AG09319 (cell line): ENCODE measurements at places on chromosomes 1 and 21.

DNA sequence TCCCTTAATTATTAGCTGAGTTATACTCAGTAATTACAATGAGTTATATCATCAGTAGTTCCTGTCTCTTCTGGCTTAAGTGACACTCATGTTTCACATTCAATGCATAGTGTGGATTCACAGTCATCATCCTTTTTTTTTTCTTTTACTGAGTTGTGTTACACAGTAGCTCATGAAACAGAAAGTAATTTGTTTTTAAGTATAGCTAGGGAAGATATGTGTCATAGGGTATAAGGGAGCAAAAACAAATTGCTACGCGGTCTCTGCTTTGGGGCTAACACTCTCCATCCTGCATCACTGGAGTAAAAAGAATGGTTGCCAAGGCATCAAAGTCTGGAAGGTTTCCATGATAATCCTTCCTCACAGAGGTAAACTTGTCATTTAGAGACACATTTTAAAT lies 971.7 kb upstream of the NCAM2 start:
- DNase-seq = no peak

DNA sequence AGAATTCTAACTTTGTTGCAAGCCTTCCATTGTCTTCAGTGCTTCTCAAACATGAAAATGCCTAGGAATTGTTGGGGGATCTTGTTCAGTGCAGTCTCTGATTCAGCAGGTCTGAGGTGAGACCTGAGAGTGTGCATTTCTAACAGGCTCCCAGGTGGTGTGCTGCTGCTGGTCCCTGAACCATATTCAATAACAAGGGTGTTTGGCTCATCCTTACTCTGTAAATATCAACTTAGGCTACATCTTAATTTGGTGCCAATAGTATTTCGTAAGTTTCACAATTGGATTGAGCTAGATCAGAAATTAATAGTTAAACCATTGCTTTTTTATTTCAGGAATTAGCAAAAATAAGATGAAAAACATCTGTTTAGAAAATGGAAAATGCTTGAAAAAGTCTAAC lies 59.1 kb upstream of the GPR88 start:
- DNase-seq = no peak

GRCh38 chr1:51445351-51446090 lies 73.5 kb downstream of the EPS15 start:
- peak; percentile 38 for DNase-seq

DNA sequence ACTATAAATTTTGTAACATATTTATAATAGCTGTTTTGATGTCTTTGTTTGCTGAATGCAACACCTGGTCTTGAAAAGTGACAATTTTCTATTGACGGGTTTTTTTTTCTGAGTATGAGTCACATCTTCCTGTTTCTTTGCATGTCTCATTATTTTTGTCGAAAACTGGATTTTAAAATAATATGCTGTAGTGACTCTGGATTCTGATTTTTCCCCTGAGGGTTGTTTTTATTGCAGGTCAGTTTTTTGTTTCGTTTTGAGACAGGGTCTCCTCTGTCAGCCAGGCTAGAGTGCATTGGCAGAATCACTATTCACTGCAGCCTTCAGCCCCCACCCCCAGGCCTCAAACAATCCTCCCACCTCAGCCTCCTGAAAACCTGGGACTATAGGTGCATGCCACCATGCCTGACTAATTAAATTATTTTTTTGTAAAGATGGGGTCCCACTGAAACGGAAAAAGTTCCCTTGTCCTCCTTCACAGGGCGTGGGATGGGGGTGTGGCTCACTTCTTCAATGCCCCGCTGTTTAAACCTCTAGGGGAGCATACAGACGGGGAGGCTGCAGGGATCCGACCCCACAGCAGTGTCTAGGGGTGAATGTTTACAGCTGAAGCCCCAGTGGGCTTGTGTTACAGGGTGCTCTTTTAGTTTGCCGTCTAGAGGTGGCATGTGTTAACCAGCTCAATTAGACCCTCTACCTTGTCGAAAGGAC lies 11.3 kb upstream of the PPIE start:
- DNase-seq = no peak

DNA sequence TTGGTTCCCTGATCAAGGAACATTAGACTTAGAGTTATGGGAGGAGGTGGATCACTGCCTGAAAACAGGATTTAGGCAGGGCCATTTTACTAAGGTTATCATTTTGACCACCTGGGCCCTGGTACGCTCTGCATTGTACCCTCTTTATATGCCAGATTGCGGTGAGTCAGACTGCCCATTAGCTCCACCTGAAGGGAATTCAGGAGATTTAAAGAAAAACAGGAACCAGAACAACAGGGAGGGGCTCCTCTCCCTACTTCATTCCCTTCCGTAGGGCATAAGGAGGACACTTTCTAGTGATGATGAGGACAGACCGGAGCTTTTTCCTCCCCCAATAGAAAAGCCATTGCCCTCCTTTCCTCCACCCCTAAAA lies 20.6 kb upstream of the ITLN1 start:
- no peak for DNase-seq

GRCh38 chr1:96715482-96715881 lies 6.1 kb upstream of the PTBP2 start:
- DNase-seq = no peak
